Uterus (tissue), 4 donors: ENCODE measurements at places on chromosomes 6 and 20. TPM values are rescaled to one million over a fixed set of nuclear protein-coding genes. Genes with fewer than 3 reads are reported as not detected.

Gene C6orf58
- total RNA-seq, result not detected

DNA sequence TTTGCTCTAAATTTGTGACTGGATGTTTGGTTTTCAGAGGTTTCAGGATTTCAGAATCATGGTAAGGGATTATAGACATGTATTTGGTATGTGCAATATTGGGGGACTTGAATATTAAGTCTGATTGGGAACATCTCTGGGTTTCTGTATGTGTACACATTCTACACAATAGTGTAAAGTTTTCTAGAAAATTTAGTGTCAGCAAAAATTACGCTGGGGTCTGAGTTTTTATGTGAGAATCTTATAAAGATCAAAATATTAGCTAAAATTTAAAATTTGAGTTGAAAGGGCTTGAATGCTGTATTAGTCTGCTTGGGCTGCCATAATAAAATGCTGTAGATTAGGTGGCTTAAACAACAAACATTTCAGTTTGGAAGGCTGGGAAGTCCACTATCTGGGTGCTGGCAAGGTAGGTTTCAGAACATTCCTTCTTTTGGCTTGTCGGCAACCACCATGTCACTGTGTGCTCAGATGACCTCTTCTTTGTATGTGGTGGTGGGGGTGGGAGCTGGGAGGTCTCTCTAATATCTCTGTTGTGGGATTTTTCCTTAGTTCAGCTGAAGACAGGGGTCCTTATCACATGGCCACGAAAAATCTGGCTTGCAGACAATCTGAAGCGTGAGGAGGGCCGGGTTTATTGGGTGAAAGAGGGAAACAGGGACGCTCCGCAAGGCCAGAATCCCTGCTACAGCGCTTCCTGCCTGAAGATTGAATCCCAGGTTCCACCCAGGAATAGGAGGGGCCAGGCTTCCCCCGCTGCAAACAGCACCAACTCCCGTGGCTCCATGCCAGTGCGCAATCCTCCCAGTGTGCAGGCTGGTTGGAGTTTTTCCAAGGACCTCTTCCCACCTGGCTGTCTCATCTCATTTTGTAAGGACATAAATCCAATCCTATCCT is 299.7 kb downstream of the PLCB1 start:
- DNase-seq, result peak; percentile 66
- no peaks in the 10 kb centered on the region for H3K36me3 ChIP-seq
- no peaks in the 10 kb centered on the region for H3K27me3 ChIP-seq

Gene PRKN
- 15.8 TPM for total RNA-seq

DNA sequence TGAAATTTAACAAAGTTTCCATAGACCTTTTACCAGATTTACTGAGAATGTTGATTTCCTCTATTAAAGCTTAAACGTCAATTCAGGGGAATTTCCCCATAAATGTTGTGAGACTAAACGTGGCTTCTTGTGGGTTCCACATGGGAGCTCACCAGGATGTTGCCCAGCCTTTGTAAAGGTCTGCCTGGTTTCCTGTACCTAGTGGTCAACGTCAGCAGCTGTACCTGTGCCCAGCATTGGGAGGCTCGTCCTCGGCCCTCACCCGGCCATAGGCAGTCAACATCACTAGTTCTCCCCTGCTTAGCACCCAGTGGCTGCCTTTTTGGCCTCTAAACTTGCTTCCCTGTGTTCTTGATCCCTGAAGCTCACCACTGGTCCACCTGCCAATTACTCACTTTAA is 22.1 kb upstream of the CD83 start:
- H3K27me3 ChIP-seq, result no peaks in the 10 kb centered on the region
- no peak overlapping the region for H3K27ac ChIP-seq
- no peak for DNase-seq
- H3K4me3 ChIP-seq, result no peak overlapping the region

Gene NCOA7
- 17.9 TPM for total RNA-seq

DNA sequence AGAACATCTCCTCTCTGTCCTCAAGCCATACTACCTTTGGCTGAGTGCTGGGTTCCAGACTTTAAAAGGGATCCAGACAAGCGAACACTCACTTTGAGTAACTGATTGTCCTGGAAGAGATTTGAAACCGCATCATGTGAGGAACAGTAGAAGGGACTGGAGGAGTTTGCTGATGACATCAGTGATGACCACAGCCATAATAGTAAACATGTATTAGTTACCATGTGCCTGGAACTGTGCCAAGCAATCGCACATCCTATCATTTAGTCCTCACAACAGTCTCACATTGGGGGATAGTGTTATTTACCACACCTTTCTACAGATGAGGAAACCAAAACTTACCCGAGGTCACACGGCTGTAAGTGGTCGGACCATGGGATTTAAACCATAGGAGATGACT is 39.8 kb downstream of the ARMC2 start:
- no peaks in the 10 kb centered on the region for H3K4me1 ChIP-seq
- H3K4me3 ChIP-seq, result no peak overlapping the region
- no peaks in the 10 kb centered on the region for H3K36me3 ChIP-seq
- DNase-seq, result no peak
- H3K27ac ChIP-seq, result no peak overlapping the region
- no peaks in the 10 kb centered on the region for H3K27me3 ChIP-seq

Gene HLA-DOB
- not detected for total RNA-seq
